Fibroblast of mammary gland (primary cell): ENCODE measurements at places on chromosomes 16 and 17.

- DNase-seq, result peak; percentile 17
Measured at GRCh38 chr16:17921357-17921978, 415.1 kb downstream of the NPIPA8 start.

GRCh38 chr17:61476476-61477203 is 24.4 kb downstream of the TBX4 start:
- DNase-seq, result no peak

GRCh38 chr17:40730970-40731369 is 24.2 kb downstream of the KRT25 start:
- DNase-seq, result no peak

DNA sequence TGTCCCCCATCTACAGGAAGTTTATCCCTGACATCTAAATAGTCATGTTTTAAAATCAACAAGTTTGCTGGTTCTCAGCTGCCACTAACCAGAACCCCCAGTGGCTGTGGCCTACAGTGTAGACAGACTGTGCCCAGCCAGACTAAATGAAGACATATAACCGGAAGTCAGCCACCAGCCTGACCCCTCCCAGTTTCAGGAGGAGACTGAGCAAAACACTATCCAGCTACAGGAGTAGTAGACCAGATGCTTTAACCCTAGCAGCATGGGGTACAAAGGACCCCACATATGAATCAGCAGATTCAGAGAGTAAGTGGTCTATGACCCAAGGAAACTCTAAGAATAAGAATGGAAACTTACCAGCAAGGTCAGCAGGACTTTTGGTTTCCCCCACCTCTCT is 83.4 kb downstream of the HIC1 start:
- DNase-seq, result no peak

- no peak for DNase-seq
Measured at GRCh38 chr16:73864868-73865267, 431.7 kb upstream of the PSMD7 start.

- peak; percentile 80 for DNase-seq
Measured at GRCh38 chr16:66262253-66263167, 104.0 kb upstream of the CDH5 start.

GRCh38 chr16:79419148-79419547 is 181.4 kb downstream of the MAF start:
- no peak for DNase-seq

GRCh38 chr17:27986805-27987684 is 55.4 kb upstream of the NLK start:
- no peak for DNase-seq

- no peak for DNase-seq
Measured at GRCh38 chr17:83147280-83147679, 67.9 kb downstream of the METRNL start.

- no peak for DNase-seq
Measured at GRCh38 chr16:88870608-88871348, 4.3 kb upstream of the PABPN1L start.

- DNase-seq, result peak; percentile 87
Measured at GRCh38 chr16:87457061-87457611, 35.7 kb downstream of the ZCCHC14 start.

GRCh38 chr17:12806630-12807029 is 17.3 kb downstream of the ARHGAP44 start:
- DNase-seq, result no peak

- DNase-seq, result peak; percentile 63
Measured at GRCh38 chr17:11935734-11936406, 61.4 kb downstream of the ZNF18 start.

DNA sequence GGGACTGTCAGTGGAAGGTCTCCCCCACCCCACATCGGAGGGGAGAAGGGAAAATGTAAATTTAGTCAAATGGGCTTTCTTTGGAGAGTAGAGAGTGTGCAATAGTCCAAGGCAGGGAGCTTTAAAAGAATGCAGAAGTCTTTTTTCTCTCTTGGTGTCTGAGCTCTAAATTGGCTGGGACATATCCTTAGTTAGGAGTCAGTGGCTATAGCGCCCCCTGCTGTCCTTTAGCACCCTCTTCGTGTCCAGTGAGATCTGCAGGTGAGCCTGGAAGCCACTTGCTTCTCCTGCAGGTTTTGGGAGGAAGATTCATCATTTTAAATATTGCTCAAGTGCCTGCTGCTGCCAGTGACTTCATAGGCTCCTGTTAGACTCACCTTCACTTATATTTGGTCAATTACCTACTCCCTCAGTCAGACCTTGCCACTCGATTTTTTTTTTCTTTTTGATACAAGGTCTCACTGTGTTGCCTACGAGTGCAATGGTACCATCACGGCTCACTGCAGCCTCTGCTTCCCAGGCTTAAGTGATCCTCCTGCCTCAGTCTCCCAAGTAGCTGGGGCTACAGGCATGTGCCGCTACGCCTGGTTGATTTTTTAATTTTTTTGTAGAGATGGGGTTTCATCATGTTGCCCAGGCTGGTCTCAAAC is 174.8 kb downstream of the PRKCB start:
- DNase-seq, result peak; percentile 67

DNA sequence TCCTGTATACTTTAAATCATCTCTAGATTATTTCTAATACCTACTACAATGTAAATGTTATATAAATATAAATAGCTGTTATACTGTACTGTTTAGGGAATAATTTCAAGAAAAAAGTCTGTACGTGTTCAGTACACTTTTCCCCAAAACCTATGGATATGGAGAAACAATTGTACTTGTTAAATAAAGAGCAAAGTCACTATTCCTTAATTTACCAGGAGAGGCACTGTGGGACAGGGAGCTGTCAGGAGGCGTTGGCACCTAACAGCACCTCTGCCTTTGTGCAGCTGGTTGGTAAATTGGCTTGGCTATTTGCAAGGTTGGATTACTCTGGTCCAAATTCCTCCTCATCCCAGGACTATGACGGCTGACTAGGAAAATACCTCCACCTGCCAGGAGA is 28.0 kb downstream of the CRHR1 start:
- DNase-seq, result peak; percentile 13

DNA sequence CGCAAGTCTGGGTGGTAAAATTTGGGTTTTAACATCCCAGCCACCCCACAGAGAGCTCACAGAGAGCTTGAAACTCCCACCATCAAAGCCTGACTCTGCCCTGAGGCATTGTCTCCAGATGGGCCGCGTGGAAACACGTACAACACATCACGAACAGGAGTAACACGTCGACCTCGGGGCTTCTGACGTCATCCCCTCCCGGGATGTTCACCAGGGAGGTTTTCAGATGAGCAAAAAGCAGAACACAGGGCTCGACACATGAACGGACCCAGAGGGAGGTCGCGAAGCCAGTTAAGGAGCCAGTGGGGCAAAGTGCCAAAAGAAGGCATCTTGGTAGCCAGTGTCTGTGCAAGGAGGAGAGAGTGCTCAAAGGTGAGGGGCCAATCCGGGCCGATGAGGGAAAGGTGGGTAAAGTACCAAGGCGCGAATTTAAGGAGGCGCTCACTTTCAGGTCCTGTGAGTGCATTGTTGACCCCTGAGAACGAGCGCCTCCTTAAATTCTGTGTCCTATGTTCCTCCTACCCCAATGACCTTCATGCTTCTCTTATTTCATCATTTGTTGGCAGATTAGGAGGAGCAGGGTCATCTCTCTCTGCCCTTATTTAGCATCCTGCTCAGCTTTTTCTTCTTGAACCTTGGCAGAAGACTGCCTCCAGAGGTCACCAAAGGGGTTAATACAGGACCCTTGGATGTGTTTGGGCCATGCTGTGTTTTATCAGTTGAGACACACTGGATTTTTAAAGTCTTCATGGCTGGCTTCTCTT is 5.6 kb downstream of the RCVRN start:
- DNase-seq, result peak; percentile 63

GRCh38 chr17:64661726-64661975 is 456 bp downstream of the SMURF2 start:
- no peak for DNase-seq

DNA sequence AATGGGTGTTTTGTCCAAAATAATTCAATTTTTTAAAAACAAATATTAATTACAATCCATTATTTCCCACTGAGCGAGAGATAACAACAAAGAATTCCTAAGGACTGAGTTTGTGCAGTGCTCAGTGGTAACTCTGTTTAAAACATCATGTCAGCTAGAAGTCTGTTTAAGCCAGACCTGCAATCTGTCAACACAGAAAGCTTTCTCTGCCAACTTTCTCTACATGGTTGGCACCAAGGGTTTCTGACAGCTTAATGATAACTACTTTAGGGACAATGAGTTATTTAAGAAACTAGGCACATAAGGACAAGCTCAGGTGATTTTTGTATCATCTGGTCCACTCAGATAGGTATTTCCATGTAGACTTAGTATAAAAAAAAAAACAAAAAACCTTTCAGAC is 81.8 kb downstream of the WDR59 start:
- DNase-seq, result no peak

DNA sequence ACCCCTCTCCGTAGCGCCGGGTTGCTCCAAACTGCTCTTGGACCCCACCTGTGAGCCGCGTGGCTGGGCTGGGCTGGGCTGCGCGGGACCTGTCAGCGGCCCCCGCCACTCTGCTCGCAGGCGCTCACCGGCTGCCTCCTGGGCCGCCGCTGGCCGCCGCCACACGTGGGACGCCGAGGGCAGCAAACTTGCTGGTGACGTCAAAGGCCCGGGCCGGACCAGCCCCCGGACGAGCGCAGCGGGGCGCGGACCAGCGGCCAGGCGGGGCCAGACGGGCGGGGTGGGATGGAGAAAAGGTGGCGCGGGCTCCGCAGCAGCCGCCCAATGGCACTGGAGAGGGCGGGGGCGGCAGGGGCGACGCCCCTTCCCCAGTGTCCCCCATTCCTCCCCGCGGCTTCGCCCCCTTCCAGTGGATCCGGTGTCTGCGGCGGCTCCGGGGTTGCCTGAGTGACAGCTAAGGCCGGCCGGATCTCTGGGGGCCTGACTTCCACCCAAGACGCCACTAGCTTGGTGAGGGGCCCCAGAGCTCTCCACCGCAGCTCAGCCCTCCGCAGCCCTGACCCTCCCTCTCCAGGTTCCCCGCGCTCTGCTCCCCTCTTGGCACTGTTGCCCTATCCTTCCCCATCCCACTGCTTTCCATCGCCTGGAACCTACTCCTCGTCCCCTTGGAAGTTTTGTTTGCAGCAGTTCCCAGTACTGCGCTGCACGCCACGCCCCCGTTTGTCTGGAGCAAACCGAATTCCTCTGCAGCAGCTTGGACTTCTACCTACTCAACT is at the start of gene HS3ST3A1:
Gene HS3ST3A1, minus strand, starts transcription at position 154 of the 776 bp plus-strand sequence. CDS start 800 bp downstream, outside the sequence.
- peak; percentile 84 for DNase-seq

DNA sequence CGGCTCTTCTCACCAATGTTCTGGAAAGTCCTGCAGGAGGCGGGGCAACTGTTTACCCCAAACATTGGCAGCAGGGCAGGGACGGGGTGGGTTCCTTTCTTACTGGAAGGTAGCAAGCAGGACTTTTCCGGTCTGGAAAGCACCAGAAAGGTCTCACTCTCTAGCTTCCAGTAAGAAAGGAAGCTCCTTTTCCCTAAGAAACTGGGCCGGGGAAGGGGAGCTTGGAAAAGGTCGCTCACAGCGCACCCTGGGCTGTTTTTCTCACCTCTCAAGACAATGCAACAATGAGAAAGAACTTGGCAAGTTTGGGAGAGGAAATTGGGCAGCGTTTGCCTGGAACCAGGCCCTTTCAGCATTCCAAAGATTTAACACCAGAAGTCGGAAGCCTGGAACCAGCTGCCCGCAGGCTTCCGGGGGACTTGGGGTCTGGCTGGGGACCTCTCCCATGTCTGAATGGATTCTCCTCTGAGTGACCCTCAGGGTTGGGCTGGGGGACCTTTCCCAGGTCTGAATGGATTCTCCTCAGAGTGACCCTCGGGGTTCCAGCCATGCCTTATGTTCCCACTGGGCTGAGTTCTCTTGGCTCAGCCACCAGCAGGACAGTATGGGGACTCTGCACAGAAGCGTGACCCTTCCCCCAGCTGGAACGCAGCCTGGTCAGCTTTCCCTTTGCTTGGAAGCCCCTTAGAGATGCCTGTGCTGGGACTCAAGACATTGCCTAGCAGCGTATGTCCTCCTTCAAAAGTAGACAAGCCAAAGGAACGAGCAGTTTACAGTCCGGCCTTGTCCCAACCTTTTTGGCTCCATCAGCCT is 166.5 kb upstream of the PLCG2 start:
- DNase-seq, result no peak

DNA sequence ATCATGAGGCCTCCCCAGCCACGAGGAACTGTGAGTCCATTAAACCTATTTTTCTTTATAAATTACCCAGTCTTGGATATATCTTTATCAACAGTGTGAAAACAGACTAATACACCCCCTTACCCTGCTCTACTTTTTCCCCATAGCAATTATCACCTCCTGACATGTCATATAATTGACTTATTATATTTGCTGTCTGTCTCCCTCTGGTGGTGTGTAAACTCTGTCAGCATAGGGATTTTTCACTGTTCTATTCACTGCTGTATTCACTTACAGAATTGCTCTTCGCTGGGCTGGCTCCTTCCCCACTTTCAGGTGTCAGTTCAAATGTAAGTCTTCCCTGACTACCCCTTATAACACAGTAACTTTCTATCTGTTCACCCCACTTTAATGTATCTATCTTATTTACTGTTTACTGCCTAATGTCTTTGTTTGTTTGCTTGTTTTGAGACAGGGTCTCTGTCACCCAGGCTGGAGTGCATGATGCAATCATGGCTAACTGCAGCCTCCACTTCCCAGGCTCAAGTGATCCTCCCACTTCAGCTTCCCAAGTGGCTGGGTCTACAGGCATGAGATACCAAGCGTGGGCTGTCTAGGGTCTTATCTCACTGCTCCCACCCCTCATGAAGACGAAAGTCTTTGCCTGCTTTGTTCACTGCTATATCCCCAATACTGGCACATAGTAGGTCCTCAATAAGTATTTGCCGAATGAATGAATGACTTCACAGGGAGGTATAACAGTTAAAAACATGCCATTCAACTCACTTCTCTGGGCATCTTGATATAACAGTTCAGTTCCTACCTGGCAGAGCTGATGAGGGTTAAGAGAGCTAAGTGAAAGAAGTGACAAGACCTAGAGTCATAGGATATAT is 52.4 kb upstream of the CDH3 start:
- DNase-seq, result peak; percentile 12

GRCh38 chr16:89104930-89105571 is 11.4 kb downstream of the ACSF3 start:
- peak; percentile 33 for DNase-seq

GRCh38 chr16:56824331-56824730 is 40.7 kb upstream of the SLC12A3 start:
- DNase-seq, result peak; percentile 11

- DNase-seq, result no peak
Measured at GRCh38 chr17:27968206-27968732, 74.2 kb upstream of the NLK start.

- no peak for DNase-seq
Measured at GRCh38 chr16:88665570-88665969, 2.7 kb upstream of the MVD start.

DNA sequence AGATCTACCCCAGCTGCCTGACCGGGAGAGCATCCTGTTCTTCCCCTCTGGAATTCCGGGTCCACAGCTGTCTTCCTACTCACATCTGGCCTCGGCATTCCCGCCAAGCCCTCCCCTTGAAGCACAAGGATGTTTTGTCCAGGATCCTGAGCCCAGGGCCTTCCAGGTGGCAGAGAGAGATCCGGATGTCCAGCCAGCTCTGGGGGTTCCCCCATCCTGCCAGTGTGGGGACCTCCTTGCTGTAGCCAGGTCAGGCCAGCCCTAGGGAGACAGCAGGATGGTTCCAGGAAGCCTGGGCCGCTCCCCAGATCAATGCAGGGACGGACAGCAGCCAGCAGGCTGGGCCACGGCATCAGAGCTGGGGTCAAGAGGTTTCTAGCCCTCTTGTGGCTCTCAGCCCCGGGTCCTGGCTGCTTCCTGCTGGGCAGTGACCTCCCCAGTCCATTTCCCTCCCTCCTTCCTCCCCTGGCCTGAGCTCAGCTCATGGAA is 55.3 kb downstream of the SOCS3 start:
- DNase-seq, result no peak
